Globus pallidus (tissue), 1 donor: ENCODE measurements at places on chromosomes 6 and 20.

DNA sequence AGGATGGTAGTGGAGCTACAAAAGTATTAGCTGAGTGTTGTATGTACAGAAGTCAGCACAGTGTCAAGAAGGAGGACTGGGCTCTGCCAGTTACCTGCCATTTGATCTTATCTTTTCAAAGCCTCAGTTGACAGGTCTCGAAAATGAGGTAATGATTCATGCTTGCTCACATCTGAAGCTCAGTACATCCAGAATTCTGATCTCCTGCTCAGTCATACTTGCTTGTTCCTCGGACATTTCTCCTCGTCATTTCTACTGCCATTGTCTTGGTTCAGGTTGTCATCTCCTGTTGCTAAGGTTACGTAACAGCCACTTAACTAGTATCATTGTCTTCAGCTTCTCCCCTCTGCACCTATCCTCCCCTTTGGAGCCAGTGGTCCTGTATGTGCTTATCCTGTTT lies 89.5 kb downstream of the SLX4IP start:
- DNase-seq, result no peak

DNA sequence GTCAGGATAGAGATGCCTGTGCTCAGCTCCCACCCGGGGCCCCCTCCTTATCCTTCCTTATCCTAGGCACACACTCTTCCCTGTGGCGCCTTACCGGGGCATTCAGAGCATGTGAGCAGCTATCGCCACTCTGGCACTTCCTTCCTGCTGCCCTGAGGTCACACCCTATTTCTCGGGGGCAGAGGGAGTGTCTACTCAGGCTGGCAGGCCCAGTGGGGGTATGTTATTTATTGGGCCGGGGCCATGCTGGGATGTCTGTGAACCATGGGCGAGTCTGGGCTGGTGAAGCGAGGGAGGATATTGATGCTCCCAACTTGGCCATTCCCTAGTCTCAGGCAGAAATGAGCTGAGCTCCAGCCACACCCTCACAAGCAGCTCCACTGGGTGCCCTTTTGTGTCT lies 3.9 kb upstream of the LY6G6D start:
- no peak for DNase-seq

GRCh38 chr6:41935193-41935574 lies 6.4 kb downstream of the CCND3 start:
- no peak for DNase-seq

DNA sequence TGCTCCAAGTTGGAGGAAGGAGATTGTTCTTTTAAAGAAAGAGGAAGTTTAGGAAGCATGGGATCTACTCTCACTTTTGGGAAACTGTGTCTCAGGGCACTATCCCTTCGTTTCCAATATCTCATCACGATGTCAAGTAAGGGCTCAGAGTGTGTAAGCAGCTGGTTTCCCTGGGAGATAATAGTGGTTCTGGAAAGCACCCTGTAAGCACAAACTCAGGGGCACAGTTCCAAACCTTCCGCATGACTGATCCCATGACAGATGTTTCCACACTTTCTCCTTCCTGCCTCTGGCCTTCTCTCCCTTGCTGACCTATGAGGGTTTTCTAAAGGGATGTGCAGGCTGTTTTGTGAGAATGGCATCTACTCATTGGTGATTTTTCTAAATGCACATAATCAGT lies 33.9 kb downstream of the ADTRP start:
- DNase-seq, result peak; percentile 14

GRCh38 chr6:166492092-166492741 lies 94.3 kb downstream of the RAMACL start:
- DNase-seq, result no peak

DNA sequence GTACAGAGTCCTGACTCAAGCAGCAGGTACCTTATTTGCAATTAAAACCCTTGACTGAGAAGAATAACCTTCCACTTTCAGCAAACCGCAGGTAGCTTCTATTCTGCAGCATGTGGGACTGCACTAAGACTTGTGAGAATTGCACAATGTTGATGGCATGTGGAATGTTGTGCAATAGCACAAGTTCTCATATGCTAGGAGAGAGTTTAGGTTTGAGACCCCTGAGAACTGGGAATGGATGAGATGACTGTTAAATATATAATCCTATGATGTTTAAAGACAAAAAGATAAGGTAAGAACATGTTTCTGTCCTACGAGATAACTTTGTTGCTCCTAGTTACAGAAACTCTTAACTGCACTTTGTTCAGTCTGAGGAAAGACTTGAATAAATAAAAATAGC lies 194.6 kb downstream of the OTOR start:
- DNase-seq, result no peak

DNA sequence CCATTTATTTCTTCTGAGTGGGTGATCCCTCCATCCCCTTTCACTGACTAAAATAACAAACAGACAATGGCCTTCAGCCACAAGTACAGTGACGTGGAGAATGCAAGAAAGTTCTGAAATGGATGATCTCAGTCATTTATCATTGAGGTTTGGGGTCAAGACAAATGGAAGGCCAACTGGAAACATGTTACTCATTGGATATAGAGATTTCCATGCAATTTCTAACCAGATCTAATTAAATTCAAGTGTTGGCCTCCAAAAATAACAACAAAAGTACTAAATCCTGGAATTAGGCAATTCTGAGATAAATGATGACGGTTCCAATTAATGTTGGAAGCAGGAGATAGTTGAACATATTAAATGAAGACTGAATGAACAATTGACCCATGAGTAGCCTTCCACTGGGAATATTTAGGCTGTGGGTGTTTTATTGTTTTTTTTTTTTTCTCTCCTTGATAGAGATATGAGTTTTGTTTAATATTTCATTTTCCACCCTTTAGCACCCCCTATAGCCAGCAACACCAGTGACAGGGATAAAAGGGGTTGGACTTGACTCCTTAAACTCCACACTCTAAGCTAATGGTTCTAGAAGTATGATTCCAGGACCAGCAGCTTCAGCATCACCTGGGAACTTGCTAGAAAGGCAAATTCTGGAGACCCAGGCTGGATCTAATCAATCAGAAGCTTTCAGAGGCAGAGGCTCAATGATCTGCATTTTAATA lies 112.8 kb downstream of the BCAS1 start:
- no peak for DNase-seq

DNA sequence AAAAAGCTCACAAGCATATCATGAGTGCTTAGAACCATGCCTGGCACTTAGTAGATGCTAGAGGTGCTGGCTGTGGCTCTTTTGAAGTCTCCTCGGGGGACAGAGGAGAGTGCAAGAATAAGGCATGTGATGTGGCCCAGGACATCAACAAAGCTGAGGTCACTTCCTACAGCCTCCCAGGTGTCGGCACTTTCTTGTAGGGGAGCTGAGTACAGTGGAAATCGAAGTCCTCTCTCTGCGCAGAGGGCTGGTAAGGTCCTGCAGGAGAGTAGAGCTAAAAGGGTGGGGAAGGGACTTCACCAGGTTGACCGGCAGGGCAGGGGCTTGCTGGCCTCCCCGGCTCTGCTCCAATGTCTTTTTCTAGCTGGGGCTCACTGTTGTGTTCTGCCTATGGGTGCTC lies 11.2 kb downstream of the SLC13A3 start:
- no peak for DNase-seq

GRCh38 chr6:81241126-81242041 lies 511.1 kb downstream of the TENT5A start:
- no peak for DNase-seq

GRCh38 chr6:26198722-26199056 lies 111.5 kb downstream of the HFE start:
- DNase-seq, result no peak

DNA sequence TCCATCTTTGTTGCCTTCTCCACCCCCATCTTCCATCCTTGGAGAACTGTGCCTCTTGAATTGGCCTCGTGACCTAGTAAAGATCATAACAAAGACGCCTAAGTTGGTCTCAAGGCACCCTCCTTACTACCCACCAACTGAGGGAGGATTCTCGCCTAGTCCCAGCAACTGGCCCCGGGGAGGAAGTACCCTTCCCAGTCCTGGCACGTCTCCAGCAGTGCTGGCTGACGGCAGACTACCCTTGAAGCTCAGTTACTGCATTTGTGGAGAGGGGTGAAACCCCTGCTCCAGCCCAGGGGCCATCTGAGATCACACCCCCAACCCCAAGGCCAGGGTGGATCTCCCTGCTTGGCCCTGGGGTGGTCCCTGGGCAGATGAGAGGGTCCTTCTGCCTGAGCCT lies 2.1 kb upstream of the OSBPL2 start:
- DNase-seq, result no peak

- no peak for DNase-seq
Observed at GRCh38 chr6:84772428-84773132, 8.2 kb upstream of the TBX18 start.

GRCh38 chr20:19688031-19688806 lies 69.8 kb upstream of the RIN2 start:
- DNase-seq, result peak; percentile 80

DNA sequence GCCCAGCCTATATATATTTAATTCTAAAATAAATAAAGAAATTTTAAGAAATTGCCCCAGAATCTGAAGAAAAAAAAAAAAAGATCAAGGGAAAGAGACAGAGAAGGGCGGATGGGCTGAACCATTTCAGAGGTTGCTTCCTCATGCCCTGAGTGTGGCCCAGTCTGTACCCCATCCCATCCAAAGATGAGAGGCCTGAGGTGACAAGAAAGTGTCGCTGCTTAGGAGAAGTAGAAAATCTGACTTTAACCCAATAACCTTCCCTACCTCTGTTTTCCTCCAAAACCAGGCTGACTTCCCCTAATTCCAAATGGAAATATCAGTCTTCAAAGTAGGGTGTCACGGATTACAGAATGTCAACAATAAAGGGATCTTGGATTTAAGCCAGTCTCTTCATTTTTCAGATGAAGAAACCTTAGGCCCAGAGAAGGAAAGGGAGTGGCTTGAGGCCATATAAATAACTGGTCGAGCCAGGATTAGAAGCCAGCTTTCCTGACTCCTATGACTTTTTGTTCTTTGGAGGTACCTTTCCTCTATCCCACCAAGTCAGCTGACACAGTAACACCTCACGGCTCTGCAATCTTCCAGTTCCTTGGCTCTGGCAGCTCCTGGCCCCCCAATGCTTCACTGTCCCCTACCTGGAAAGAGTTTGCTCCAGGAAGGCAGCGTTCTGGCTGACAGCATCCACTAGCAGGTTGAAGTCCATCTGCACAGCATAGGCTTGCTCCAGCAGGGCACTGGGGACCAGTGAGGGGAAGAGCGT lies 10.1 kb downstream of the GSS start:
- DNase-seq, result no peak

GRCh38 chr6:44667668-44668390 lies 280.3 kb downstream of the CDC5L start:
- DNase-seq, result no peak

- DNase-seq, result no peak
Observed at GRCh38 chr20:5658912-5659345, 91.3 kb upstream of the SHLD1 start.

DNA sequence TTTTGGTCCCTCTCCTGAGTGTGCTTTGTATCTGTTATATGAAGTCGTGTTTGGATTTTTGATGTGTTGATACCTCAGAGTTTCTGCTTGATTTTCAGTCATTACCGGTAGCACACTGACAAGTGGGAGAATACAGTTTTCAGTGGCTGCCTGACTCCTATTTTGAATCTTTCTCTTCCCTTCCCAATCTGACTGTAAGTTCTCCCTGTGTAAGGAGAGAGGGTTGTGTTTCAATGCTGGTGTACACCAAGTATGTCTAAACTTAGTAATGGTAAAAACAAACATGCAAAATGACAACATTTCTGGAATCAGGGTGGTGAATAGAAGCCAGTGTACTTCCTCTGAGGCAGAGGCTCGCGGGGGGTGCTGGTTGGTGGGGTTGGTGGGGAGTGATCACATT lies 103.4 kb downstream of the HIVEP1 start:
- DNase-seq, result no peak

DNA sequence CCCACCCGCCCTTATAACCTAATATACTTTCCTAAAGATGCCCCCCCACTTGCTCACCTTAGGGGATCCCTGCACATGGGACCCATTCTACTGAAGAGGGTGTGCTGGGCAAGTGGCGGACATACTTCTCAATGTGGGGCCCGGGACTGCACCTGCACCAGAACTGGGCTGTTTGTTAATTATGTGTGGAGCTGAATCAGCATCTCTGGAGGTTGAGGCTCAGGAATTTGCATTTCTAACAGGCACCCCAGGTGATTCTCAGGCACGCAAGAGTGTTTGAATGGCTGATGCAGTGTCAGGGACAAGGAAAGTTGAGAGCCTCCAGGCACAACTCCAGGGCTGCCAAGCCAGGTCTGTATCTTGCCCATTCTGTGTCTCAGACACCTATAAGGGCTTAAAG lies 8.9 kb upstream of the PTPRT start:
- no peak for DNase-seq

- DNase-seq, result no peak
Observed at GRCh38 chr20:41147767-41148191, 10.4 kb downstream of the PLCG1 start.

- no peak for DNase-seq
Observed at GRCh38 chr6:82097676-82098075, 149.9 kb downstream of the IBTK start.

DNA sequence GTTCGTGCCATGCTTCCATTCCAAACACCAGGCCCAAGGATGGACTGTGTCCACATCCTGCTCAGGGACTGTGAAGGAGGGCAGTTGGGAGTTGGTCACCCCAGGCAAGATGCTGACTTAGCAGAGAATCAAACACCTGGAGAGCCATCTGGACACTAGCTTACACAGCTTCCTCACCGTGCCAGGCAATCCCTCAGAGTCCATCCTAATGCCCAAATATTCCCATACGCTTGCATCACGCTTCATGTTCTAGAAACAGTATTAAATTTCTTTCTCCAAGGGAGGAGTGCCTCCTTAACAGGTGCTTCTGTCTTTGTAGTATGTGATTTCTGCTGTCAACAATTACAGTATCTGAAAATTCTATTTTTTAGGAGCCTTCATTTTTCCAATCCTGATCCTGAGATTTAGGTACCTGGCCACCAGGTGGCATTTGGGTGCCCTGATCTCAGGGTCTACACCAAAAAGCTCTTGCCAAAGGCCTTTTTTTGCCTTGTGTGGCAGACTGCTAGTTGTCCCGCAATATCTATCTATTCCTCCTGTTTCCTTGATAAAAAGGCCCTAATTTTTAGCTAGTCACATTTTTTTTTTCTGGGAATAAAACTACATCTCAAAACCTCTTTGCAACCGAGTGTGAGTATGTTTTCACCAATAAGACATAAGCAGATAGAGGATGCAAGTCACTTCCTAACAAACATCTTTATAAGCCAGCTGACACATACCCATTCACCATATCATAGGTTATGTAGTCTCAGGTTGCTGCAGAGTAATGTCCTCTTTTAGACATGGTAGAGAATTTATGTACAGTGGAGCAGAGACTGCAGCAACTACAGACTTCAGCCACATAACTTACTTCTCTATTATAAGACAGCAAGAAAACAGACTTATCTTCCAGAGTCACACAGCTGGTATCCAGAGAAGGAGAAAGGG lies 85.0 kb downstream of the PREP start:
- no peak for DNase-seq

DNA sequence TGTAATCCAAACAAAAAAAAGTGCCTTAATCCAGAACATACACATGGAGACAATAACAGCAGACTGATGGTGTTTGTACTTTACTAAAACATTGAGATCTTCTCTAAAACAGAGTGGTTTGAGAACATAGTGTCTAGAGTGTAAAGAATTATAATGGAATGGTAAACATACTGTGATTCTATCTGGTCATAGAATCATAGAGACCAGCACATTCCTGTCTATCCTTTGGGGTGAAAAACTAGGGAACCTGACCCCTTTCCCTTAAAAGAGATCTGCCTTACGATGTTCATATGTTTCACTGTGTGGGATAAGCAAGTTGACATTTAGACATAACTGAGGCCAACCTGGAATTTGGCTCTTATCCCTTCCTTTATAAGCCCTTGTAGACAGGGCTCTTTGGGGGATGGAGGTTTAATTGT lies 55.7 kb downstream of the TRMT11 start:
- no peak for DNase-seq
